ENCODE measurements at places on chromosomes 16 and 17.

DNA sequence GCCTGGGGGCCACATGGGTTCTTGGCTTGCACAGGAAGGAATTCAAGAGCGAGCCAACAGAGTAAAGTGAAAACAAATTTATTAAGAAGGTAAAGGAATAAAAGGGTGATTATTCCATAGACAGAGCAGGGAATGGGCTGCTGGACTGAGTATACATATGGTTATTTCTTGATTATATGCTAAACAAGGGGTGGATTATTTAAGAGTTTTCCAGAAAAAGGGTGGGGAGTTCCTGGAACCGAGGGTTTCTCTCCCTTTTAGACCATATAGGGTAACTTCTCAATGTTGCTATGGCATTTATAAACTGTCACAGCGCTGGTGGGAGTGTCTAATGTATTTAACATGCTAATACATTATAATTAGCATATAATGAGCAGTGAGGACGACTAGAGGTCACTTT lies 2.0 kb downstream of the MMP2 start:
- DNase-seq = no peak

- no peak for DNase-seq
Measured at GRCh38 chr16:55949518-55949917, 74.3 kb upstream of the CES5A start.

- no peak for DNase-seq
Measured at GRCh38 chr17:48202959-48203358, 95.4 kb downstream of the SNX11 start.

DNA sequence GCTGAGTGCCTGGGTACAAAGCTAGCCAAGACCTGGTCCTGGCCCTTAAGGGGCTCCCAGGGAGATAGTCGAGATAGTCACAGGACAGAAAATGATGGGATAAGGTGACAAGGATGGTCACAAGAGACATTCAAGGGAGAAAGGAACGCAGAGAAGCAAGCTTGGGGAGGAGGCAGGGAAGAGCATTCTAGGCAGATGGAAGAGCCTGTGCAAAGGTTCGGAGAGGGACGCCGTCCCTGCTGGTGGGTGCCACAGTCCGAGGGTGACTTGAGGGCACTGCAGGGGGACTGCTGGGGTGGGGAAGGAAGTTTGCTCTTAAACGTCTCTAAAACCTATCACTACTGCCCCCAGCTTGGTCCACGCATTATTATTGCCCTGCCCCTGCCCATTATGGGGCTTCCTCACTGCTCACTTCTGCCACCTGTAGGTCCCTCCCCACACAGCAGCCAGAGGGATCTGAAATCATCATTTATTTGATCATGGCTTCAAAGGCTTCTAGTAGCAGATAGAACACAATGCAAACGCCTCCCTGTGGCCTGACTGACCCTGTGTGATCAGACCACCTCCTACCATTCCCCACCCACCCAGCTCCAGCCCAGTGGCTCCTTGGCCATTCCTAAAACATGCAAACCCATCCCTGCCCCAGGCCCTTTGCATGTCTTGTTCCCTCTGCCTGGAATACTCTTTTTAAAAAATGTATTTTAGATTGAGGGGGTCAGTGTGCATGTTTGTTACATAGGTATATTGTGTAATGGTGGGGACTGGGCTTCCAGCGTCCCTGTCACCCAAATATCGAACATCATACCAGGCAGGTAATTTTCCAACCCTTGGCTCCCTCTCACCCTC lies 60.3 kb downstream of the RMI2 start:
- DNase-seq = peak; percentile 22

- DNase-seq = no peak
Measured at GRCh38 chr17:72931163-72931562, 161.3 kb downstream of the SLC39A11 start.

DNA sequence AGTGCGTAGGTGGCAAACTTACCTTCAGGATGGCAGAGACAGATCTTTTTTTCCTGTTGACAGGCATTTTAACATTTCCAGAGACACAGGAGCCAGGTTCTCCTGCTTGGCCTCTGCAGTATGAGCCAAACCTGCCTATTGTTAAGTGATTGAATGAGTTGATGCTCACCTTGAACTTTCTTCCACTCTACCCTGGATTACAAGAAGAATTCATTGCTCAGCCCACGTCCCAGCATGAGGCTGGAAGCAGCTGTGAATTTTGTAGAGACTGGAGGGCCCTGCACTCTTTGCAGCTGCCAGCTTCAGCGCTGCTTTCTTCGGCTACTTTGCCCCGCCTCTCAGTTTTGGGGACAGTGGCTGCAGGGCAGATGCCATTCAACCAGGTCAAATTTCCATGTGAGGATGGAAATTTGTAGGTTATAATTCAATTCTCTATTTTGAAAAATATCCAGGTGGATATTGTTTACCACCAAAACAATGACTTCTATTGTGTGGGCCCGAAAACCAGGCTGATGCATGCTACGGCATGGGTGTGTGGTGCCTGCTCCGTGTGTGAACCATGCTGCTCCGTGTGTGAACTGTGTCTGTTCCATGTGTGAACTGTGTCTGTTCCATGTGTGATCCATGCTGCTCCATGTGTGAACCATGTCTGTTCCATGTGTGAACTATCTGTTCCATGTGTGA lies 75.2 kb upstream of the METTL9 start:
- no peak for DNase-seq

DNA sequence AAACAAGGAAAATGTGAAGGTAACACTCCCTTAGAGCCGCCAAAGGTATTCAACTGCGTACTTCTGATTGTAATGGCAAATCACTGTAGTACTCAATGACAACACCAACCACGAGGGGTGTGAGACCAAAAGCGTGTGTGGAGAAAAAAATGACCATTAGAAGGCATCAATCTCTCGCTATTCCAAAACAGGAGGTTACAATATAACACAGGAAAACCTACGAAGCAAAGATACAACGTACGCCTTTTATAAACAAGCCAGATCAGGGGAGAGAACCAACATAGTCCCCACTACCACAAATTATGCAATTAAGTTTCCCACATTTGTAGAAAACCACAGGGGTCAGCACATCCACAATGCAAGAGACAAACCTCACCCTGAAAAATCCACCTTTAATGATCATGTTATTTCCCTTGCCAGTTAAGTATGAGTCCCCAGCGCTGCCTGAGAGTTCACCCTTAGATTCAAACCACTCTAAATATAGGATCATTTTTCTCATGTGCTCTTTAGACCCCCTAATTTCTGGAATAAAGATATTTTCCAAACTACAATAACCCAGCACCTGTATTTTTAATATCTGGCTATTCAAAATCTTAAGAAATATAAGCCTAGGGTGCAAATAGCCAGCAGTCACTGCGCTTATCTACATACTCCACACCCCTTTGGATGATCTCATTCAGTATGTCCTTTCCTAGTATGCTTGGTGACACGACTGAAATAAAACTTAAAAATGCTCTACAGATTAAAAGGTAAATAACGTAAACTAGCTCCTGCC lies 12.4 kb downstream of the TEX14 start:
- DNase-seq = no peak

DNA sequence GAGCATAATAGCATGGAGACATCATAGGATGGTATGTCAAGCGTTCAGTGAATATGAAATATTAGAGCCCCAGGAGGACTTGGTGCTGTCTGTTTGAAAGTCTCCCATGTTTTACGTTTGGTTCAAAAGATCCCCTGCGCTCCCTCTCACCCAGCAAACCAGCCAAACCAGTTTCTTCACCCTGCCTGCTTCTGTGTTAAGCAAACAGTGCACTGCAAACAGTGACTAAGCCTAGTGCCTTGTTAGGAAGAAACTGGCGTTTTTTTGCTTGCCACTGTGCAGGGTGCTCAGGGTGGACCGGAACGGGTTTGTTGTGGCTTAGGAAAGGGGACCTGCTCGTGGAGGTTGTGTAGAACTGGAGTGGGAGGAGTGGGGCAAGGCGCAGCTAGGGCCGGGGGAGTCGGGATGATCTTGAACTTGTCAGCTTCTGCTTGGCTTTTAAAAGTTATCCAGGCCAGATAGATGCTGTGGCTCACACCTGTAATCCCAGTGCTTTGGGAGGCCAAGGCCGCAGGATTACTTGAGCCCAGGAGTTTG lies 7.7 kb downstream of the CDH1 start:
- no peak for DNase-seq

DNA sequence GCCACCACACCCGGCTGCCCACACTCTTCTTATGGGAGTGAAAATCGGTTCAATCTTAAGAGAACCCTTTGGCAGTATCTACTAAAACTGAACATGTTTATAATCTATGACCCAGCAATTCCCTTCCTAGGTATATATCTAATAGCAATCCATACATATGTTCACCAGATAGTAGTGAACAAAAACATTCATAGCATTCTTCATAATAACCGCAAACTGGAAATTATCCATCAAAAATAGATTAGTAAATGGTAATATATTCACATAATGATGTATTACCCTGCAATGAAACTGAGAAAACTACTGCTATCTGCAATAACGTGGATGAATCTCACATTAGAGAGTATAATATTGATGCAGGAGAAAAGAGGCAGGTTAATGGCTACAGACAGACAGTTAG lies 23.1 kb downstream of the COPRS start:
- no peak for DNase-seq

- DNase-seq = no peak
Measured at GRCh38 chr16:87230571-87230970, 86.6 kb downstream of the C16orf95 start.

- DNase-seq = no peak
Measured at GRCh38 chr17:50045154-50045553, 10.8 kb upstream of the ITGA3 start.

All from T-helper 9 cell (primary cell).